ENCODE measurements at places on chromosomes 7 and 10.

- no peak for DNase-seq
Observed at GRCh38 chr10:78685466-78686103, 383.2 kb upstream of the ZMIZ1 start.

DNA sequence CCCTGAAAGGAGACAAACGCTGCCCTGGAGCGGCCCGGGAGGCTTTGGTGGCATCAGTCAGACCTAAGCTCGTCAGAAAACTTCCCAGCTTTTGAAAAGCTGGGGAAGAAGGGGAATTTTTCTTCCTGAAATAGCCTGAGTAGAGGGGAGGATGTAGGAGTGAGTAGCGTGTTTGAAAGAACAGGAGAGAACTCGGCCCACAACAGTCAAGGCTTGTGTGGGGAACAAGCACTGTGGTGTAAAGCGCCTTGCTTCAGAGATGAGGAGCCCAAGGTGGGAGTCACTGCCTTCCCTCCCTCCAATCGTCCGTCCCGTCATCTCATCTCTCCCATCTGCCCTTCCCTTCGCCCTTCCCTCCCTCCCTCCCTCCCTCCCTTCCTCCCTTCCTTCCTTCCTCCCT, 273.3 kb downstream of the CAMK1D start:
- DNase-seq = no peak

DNA sequence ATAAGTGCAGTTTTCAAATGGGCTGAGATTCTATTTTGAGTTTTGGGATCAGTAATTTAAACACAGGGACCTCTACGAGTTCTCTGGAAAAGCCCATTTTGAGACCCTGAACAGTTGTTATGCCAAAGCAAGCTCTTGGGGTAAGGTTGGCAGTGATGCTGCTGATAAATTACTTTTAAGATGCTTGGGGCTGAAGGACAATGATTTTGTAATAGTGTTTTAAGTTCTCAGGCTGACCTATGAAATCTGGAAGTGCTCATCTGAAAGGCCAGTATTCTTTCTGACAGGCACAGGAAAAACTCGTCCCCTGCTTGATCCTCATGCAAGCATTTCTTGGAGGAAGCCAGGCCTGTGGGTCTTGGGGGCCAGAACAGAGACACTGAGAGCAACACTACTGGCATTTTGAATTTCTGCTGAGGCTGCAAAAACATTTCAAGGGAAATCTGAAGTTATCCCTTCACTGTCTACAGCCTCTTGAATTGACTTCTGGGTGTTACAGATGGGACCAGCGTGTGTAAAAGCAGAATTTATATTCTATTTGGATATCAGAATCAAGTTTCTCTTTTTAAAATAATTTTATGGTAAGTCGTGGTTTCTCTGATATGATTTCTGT, 79.7 kb downstream of the AUTS2 start:
- no peak for DNase-seq

DNA sequence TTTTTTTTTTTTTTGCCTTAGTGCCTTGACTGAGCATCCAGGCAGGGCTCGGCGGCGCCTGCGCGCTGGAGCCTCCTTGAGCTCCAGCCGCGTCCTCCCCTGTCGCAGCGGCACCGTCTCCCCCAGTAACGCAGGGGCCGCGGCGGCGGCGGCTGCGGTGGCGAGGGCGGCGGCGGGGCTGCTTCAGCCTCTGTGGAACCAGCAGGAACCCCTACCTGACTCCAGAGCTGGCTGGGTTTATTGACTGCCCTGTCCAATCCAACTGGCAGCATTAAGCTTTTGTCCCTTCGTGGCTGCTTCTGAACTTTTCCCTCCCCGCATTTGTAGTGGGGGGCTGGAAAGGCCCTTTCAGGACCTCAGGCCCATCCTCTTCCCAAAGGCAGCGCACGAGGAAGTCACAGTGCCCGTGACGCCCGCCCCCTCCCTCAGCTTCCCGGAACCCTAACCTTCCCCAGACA, at the start of gene GPR85:
Gene GPR85, minus strand, starts transcription at position 397 of the 458 bp plus-strand sequence. CDS start 2,106 bp downstream, outside the sequence.
- DNase-seq = no peak

GRCh38 chr7:128351296-128352152, 7.8 kb upstream of the RBM28 start:
- DNase-seq = no peak

DNA sequence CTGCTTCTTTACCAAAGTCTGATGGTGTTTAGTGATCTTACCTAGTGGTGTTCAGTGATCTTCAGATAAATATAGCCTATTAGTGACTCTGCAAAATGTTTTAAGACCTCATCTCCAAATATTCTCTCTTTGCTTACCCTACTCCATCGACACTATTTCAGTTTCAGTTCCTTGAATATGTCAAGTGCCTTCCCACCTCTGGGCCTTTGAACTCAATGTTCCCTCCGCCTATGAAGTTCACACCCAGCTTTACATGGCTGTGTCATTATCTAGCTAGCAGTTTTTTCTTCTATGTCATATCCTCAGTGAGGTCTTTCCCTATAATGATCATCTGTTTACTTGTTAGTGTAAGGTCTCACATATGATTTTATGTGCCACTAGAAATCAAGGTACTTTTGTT, 322.6 kb downstream of the DGKB start:
- DNase-seq = no peak
